ENCODE measurements at places on chromosomes 7 and 10.

DNA sequence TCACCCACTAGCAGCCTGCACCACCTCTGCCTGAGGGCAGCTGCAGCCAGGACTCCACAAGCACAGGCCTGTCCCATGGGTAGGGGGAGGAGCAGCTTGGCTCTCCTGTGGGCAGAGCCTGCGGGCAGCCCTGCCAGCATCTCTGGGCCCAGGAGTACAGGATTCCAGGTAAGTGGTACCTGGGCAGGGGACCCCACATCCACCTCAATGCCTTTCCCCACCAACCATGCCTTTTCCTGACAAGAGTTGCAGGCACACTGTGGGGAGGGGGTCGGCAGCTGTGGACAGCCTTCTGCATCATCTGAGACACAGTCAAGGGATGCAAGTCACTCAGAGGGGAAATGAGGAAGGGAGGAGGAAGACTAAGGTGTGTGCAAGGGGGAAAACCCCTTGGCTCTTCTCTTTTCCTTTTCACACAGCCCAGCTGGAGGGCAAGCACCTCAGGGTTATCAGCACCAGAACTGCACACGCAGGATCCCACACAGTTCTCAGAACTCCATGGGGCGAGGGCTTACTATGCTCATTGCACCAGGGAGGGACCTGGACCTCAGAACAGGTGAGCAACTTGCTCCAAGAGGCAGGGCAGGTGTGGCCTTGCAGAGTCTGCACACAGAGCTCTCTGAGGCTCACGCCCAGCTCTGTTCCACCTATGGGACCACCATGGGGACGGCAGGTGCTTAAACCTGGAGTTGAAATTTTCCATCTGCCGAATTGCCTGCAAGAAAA, 16.5 kb upstream of the ANTXRL start:
- DNase-seq: no peak

GRCh38 chr10:5876181-5876768, 13.4 kb downstream of the ANKRD16 start:
- no peak for DNase-seq

DNA sequence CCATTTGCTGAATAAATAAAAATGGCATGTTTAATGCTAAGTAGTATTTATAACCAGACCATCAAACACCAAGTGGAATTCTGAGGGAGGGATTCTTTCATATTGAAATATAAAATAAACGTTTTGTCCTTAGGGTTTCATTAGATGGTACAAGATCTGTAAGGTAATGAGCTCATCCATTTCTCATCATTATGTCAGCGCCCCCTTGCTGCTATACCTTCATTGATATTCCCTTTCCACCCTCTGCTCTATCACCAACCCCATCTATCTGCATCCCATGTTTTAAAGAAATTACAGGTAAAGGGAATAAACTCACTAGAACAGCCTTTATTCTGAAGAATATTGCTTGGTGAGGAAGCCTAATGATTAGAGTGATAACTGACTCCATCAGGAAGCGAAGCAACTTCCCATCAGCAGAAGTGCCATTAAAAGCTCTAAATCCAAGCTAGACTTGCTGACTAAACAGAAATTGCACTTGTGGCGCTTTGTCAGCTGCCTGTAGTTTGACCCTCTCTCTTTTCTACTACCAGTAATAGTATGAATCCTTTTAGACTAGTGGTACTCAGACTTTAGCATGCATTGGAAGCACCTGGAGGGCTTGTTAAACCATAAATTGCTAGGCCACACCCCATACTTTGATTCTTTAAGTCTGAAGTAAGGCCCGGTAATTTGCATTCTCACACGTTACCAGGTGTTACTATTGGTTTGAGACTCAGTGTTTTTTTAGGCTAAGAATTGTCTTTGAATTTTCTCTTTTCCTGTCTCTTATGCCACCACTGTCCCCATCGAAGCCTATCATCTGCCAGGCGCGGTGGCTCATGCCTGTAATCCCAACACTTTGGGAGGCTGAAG, 27.5 kb downstream of the ADD3 start:
- DNase-seq: no peak

GRCh38 chr7:93245525-93246432, 13.6 kb downstream of the VPS50 start:
- no peak for DNase-seq

- DNase-seq: no peak
Observed at GRCh38 chr10:121311812-121312443, 286.3 kb downstream of the FGFR2 start.

GRCh38 chr10:94344522-94345122, 18.1 kb downstream of the NOC3L start:
- DNase-seq: no peak

DNA sequence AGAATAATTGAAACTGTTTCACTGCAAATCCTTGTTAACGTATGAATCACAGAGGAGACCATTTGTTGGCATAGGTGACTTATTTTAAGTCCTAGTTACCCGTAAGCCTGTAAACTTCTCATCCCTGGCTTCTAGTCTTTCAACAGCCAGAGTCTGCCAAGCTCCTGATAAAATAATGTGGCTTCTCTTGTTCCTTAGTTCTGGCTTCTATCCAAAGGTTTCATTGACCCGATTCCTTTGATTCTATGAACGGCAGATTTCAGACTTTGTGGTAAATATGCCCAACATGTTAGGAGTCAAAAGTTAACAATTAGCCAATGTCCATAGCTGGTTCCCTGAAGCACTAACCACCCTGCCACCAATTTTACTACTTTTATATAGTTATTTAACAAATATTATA, 23.3 kb downstream of the DNAH11 start:
- no peak for DNase-seq

DNA sequence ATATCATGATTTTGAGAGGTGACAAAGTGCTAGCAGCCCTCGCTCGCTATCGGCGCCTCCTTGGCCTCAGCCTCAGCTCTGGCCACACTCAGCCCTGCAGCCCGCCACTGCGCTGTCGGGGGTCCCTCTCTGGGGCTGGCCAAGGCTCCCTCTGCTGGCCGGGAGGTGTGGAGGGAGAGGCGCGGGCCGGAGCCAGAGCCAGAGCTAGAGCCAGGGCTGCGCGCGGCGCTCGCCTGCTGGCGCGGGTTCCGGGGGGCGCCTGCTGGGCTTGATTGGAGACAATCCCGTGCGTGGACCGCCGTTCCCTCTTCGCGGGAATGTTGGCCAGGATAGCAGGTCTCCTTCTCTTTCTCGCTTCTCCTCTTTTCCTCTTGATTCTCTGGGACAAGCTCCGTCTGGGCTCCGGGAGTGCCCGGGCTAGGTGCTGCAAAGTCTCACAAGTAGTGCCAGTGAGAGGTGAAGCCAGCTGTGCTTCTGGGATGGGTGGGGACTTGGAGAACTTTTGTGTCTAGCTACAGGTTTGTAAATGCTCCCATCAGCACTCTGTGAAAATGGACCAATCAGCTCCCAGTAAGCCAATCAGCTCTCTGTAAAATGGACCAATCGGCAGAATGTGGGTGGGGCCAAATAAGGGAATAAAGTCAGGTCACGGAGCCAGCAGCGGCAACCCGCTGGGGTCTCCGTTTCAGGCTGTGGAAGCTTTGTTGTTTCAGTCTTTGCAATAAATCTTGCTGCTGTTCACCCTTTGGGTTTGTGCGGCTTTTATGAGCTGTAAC, 43.4 kb upstream of the ELMO1 start:
- DNase-seq: no peak

GRCh38 chr10:74977913-74978847, 133.3 kb upstream of the SAMD8 start:
- no peak for DNase-seq

DNA sequence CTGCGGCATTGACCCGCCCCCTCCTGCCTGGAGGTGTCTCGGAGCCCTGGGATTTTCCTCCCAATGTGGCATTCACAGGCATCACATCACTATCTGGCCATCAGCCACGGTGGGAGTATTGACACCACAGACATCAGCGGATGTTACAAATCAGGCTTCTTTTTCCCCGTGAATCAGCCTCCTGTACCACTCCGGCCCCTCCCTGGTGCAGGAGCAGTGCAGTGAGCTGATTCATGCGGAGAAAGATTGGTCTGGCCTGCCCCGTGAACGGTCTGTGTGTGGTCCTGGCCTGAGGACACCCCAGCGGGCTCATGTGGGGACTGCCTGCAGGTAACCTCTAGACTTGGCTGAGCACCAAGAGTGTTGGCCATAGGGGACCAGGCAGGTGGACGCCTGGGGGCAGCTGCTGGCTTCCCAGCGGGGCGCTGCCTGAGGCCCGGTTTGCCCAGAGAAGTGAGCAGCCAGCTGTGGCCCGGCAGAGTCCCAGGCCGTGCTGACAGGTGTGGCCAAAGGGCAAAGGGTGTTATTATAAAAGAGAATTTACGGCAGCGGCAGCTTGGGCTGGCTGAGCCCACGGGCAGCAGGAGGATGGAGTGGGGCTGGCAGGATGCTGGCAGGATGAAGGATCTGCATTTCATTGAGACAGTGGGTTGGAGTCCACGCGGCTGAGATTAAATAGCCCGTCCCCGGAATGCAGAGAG, 32.1 kb upstream of the GNA12 start:
- DNase-seq: no peak

DNA sequence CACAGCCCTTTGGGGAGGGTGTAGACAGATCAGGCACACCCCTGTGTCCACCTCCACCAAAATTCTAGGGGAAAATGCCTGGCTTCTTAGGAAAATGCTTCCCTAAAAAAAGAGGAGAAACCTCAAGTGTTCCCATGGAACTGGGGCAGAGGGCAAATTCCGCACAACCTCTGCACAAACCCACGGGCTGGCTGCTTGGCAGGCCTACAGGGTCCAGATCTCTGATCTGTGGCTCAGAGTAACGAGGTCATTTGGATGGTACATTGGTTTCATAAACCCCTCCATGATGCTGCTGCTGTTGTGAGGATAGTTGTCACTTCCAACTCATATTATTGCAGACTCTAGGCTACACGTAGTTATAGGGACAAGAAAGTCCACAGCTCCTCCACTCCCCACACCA, 16.0 kb downstream of the LGI1 start:
- DNase-seq: no peak

DNA sequence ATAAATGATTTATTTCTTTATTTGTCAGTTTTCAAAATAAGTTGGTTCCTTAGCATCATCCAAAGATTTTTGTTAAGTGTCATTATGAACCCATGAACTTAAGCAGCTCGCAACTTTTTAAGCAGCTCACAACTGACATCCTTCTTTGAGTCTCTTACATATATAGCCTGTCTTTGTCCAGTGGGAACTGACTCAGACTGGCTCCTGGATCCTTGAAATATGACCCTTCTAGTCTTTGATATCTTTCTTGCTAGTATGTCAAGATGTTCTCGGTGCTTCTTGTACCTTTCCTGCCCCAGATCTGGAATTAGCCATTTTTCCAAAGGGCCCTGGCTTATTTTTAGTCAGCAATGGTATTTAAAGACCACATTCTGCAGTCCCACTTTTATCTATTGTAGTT, 53.9 kb upstream of the ARID5B start:
- no peak for DNase-seq

DNA sequence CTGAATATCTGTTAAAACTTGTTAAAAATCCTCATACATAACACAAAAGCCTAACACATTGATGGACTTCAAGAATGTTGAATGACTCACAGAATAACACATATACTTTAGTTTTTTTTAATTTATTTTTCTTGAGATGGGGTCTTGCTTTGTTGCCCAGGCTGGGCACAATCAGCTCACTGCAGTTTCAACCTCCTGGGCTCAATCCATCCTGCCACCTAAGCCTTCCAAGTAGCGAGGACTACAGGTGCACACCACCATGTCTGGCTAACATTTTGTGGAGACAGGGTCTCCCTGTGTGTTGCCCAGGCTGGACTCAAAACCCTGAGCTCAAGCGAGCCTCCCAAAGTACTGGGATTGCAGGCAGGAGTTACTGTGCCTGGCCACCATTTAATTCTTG, 28.1 kb downstream of the SUV39H2 start:
- no peak for DNase-seq

GRCh38 chr10:33703501-33704213, 369.2 kb upstream of the NRP1 start:
- DNase-seq: no peak

GRCh38 chr10:71159892-71160291, 52.5 kb upstream of the UNC5B start:
- no peak for DNase-seq

GRCh38 chr7:71026680-71027079, 105.3 kb upstream of the GALNT17 start:
- no peak for DNase-seq

DNA sequence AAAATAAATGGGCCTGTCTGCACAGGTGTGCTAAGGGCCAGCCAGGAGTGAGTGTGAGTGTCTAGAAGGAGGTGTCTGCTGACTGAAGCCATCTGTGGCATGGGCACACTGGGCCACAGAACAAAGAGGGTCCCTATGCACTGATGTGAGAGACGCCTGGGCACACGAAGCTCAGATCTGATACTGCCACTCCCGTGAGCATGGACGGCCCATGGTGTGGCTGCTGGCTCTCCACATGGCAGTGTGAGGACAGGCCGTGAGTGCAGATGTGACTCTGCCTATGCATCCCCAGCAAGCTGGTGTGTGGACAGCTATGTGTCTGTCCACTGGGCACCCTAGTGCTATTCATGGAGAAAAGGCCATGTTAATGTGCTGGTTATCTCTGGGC, 12.8 kb upstream of the MYL7 start:
- no peak for DNase-seq

DNA sequence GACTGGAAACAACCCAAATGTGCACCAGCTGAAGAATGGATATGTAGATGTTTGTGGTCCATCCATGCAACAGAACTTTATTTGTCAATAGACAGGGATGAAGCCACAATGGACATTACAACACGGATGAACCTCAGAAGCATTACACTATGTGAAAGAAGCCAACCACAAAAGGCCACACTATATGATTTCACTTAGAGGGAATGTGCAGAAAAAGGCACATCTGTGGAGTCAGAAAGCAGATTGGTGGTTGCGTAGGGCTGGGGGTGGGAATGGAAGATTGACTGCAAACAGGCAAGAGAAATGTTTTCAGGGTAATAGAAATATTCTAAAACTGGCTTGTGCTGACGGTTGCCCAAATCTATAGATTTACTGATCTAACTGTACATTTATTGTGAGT, 34.3 kb upstream of the WASHC2A start:
- DNase-seq: no peak

- no peak for DNase-seq
Observed at GRCh38 chr10:36720895-36721294, 404.5 kb upstream of the ANKRD30A start.

DNA sequence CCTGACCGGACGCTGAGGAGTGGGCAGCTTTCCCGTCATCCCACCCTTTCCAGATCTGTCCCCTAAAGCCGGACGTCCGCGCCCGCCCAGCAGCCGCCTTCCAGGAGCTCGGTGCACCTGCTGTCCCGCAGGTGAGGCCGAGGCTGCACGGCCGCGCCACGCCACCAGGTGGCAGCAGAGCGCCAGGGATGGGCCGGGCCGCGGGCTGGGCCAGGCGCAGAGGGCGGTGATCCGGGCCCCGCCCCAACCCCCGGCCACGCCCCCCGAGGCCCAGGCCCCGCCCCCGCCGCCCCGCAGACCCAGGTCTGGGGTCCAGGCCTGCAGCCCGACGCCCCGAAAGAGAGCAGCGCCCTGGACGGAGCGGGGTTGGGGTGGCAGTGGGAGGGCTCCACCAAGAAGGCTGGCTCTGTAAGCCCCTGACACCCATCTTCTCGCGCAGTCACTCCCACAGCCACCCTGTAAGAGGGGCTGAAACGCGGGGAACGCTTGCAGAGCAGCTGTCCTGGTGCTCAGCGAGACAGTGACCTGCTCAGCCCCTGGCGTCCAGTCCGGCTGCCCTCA, 32.2 kb downstream of the FOXL3 start:
- peak; percentile 32 for DNase-seq

Data from NCI-H2029 (cell line).